Choroid plexus epithelial cell (primary cell): ENCODE measurements at places on chromosomes 16 and 17.
A peak's percentile ranks its signal among the peaks of the same experiment; 100 is the strongest.

DNA sequence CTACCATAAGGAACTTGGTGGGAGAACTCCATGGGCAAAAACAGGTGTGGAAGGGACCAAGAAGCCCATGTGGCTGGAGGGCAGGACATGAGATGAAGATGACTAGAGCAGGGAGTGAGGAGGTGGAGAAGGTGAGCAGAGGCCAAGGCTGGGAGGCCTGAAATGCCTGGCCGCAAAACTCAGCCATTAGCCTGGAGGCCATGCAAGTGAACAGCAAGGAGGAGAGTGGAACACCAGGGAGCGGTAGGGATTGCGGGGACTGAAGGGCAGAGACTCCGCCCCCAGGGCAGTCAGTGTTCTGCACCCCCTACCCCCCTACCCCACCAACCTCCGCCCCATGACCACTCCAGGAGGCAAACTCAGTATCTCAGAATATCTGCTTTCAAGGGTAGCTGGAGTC, 17.0 kb downstream of the BCL7C start:
- DNase-seq: no peak

- no peak for DNase-seq
Observed at GRCh38 chr16:21953541-21953902, 361 bp downstream of the UQCRC2 start.

DNA sequence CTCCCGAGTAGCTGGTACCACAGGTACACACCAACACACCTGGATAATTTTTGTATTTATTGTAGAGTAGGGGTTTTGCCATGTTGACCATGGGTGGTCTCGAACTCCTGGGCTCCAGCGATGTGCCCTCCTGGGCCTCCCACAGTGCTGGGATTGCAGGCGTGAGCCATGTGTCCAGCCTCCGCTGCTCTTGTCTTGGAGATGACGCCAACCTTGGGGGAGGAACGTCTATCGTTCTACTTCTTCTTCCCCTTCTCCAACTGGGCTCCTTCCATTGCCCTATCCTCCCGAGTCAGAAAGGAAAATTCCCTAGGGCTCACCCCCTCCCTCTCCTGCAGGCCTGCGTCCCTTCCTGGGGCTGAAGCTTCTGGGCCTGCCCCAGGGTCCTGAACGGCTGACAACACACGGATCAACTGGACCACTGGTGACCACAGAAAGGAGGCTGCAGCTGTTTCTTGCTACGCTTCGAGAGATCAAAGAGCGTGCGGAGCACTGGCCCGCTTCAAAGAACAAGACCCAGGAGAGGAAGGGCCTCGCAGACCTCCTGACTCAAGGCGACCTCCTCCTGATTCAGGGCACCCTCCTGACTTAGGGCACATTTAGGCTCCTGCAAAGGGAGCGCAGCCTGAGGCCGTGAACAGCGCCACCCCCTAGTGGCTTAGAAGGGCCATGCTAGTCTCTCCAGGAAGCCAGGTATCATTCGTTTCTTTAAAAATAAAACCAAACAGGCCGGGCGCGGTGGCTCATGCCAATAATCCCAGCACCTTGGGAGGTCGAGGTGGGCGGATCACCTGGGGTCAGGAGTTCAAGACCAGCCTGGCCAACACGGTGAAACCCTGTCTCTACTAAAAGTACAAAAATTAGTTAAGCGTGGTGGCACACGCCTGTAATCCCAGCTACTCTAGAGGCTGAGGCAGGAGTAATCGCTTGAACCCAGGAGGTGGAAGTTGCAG, 48.5 kb upstream of the HELZ start:
- peak; percentile 71 for DNase-seq

- DNase-seq: no peak
Observed at GRCh38 chr17:81693509-81694210, 9.5 kb upstream of the MRPL12 start.
